ENCODE measurements at places on chromosomes 16 and 17.

DNA sequence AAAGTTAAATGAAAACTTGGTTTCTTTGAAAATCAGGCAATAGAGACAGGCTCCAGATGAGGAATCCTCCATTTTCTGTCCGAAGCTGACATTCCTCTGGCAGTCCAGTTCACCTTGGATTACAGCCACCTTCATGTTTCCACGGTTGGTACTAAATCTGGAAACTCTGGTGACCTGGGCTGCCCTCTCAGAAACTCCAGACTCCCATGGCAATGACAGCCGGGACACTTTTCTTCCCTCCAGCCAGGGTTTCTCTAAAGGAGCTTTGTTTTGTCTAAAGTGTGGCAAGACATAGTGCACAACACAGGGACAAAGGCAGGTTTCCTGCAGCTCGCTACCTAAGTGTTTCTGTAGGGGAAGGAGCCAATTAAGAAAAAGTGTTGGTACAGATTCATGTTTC, 36.0 kb downstream of the CLUAP1 start:
- DNase-seq, result no peak

DNA sequence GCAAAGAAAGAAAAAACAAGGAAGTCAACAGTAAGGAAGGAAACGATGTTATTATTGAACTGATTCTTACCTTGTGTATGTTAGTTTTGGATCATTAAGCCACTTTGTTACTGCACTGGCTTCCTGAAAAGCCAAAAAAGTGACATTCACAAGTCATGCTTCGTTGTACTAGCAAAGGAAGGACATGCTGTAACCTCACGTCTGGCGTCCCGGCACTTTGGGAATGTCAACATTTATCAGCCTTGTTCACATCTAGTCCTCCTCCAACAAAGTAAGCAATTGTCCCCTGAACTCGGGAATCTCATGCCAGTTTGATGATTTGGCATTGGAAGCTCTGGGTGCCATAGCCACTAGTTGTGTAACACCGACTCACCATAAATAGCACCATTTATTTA, 731 bp upstream of the MKS1 start:
- no peak for DNase-seq

DNA sequence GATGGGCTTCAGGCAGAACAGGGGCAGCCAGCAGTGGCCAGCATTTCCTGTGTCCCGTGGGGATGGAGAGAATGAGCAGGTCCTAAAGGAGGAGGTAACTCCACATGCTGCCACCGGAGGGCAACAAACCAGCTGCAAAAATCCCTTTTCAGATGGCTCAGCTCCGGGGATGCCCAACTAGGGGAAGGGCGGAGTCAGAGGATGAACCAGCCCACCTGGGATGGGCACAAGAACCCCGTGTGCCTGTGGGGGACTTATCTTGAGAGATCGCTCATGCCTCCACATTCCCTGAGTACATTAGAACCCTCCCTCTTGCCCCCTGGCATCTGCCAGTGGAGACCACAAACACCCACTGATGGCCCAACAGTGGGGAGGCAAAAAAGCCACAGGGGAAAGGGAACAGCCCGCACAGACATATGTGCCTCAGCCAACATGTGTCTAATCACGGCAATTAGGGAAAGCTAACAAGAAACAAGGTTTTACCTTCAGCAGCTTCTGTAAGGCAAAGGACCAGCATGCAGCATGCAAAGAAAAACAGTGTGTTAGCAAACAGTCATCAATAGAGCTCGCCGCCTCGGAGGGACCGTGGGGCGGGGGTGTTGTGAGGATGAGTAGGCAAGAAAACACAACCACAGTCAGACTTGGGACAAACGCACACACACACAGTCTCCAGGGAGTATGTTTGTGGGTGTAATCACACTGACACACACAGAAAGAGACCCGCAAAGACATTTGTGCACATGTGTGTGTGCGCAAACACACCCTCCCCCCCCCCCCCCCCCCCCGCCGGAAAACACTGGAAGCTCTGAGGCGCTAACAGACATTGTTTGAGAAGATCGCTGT, 64.0 kb downstream of the MYO18A start:
- peak; percentile 36 for DNase-seq

GRCh38 chr16:72740347-72740746, 307.6 kb downstream of the ZFHX3 start:
- no peak for DNase-seq

- DNase-seq, result no peak
Measured at GRCh38 chr16:25253322-25253721, 4.3 kb downstream of the ZKSCAN2 start.

DNA sequence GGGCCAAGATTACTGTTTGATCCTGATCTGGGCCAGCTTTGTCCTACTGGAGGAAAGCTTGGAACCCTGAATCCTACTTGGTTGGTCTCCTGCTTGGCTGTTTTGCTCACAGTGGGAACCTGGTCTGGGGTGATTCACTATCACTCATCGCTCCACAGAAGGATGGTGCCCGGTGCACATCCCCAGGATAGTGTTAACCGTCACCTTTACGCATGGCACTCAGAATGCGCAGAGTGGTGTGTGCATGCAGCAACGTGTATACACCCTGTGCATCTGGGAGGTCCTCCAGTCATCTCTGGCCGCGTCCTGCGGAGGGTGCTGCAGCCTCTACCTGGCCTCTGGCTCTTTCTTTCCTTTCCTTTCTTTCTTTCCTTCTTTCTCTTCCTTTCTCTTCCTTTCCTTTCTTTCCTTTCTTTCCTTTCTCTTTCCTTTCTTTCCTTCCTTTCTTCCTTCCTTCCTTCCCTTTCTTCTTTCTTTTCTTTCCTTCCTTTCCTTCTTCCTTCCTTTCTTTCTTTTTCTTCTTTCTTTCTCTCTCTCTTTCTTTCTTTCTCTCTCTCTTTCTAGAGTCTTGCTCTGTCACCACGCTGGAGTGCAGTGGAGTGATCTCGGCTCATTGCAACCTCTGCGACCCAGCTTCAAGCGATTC, 13.1 kb downstream of the SOCS3 start:
- no peak for DNase-seq

DNA sequence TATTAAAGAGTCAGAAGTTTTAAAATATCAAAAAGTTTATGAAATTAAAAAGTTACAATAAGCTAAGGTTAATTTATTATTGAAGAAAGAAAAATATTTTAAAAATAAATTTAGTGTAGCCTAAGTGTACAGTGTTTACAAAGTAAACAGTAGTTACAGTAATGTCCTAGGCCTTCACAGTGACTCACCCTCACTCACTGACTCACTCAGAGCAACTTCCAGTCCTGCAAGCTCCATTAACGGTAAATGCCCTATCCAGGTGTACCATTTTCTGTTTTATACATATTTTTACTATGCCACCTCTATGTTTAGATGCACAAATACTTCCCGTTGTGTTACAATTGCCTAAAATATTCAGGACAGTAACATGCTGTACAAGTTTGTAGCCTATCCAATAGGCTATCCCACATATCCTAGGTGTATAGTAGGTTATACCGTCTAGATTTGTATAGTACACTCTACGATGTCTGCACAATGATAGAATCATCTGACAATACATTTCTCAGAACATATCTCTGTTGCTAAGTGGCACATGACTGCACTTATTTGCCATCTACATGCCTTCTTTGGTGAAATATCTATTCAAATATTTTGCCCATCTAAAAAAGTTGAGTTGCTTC, 67.2 kb upstream of the WSB1 start:
- no peak for DNase-seq

- DNase-seq, result no peak
Measured at GRCh38 chr17:77535435-77535834, 394.7 kb downstream of the SEC14L1 start.

DNA sequence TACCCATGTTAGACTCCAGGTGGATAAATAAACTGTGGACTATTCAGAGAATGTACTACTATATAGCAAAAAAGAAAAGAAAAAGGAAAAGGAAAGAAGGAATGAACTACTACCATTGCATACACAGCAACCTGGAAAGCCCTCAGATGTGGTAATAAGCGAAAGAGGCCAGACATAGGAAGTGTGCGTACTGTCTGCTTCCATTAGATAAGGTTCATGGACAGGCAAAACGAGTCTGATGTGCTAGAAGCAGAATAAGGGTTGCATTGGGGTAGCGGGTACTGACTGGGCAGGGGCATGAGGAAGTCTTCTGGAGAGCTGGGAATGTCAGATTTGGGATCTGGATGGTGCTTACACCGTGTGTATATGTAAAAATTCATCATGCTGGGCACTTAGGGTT, 21.8 kb downstream of the CLEC16A start:
- DNase-seq, result no peak

DNA sequence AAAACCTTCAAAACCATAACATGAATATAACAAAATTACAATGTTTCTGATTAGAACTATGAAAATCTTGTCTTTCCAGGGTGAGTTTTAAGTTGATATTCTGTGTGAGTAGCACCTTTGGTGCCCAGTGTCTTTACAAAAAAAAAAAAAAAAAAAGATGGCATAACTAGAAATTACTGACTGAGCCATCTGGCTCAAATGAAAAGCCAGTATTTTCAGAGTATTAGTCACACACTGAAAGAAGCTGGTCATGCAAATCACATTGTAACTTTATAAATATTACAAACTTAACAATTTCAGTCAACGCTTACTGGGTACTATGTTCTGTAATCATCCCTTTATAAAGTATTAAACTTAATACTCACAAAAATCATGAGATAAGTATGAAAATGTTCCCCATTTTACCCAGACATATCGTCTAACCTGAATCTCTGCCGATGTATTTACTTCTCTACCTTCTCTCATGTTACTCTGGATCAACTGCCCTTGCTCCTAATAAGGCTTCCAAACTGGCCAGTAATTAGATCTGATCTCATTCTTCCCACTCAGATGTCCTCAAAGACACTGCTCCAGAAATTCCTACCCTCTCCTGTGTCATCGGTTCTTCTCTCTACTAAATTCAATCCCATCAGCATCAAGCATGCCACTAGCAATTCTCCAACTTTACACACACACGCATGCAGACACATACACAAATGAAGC, 25.4 kb downstream of the UBE2G1 start:
- DNase-seq, result no peak

- no peak for DNase-seq
Measured at GRCh38 chr16:80552277-80552676, 11.5 kb downstream of the DYNLRB2 start.

DNA sequence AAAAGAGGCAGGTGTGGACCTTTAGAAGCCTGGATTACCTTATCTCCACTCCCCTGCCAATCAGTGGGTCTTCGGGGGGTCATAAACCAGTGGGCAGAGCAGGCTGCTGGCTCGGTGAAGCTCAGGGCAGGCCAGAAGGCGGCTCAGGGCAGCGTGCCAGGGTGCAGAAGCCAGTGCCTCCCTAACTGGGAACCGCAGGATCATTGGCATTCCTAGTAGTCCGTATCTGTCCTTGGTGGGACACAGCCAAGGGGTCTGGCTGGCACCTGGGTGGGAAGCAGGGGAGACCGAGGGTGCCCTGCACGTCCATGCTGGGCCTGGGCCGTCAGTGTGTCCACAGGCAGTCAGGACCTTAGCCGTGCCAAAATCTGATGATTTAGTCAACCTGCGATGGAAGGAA, 76.8 kb downstream of the SEC14L1 start:
- no peak for DNase-seq

DNA sequence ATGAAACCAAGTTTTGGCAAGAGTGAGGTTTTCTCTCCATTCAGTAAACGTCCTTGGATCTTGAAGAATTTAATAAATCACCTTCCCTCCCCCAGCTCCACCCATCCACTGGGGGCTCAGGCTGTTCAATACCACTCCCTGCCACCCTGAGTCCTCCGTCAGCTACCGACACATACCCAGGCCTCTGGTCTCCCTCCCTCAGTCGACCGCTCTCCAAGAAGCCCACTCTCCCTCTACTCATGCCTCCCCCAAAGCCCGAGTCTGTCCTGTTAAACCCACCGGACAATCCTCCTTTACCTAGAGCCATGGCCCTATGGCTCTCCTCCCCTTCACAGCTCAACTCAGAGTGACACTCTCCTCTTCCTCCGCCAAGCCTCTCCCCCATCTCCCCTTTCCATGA, 19.7 kb upstream of the SLC4A1 start:
- DNase-seq, result no peak

GRCh38 chr17:48576479-48577309, 1.5 kb downstream of the HOXB4 start:
- DNase-seq, result no peak

Measured in CD4-positive, alpha-beta T cell treated with Interferon alpha-2 for 1 hour (primary cell).